Brain (organoid and tissue), 16 donors: ENCODE measurements at places on chromosomes 3 and 15.
A peak's percentile ranks its signal among the peaks of the same experiment; 100 is the strongest.

- DNase-seq = peak; percentile 71
These were observed 758 bp downstream of the SELENOK start for GRCh38 chr3:53890726-53891475.

GRCh38 chr3:64158334-64158733, 66.9 kb downstream of the PRICKLE2 start:
- no peak for DNase-seq

- DNase-seq = no peak
These were observed 66.2 kb upstream of the SLC6A1 start for GRCh38 chr3:10926256-10926810.

DNA sequence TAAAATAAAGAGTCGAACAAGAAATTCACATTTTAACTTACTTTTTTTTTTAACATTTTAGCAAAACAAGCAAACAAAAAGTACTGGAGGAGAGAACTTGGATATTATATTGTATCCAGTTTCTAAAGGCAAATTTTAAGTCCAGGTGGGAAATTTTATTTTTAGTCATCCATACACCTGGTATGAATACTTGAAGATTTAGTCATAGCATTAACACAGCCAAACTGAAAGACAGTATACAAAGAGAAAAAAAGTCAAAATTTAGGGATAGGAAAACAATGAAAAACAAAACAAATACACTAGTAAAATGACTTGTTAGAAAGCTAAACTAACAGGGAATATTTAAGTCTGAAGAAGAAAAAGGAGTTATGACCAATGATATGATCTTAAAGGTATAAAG, 69.1 kb downstream of the PROS1 start:
- no peak for DNase-seq

GRCh38 chr3:46559091-46559704, 6.9 kb downstream of the LRRC2 start:
- DNase-seq = no peak

- no peak for DNase-seq
These were observed 401.5 kb upstream of the PROK2 start for GRCh38 chr3:72186400-72186855.
